Activated T-cell treated with anti-CD3 and anti-CD28 coated beads for 24 hours (primary cell): ENCODE measurements at places on chromosomes 1 and 21.

DNA sequence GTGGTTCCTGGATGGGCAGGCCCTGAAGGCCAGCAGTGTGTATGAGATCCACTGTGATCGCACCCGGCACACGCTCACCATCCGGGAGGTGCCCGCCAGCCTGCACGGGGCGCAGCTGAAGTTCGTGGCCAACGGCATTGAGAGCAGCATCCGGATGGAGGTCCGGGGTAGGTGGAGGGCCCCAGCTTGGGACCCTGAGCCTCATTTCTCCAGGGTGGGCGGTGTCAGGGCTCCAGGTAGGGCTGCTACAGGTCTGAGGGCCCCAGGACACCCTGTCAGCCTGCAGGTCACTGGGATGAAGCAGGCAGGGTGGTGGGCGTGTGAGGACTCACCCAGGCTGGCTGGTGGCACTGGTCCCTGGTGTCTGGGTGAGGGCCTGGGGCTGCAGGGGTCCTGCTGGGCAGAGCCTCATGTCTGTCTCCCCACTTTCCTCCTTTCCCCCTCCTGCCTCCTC lies 7.8 kb downstream of the OBSCN start:
- no peak for DNase-seq

DNA sequence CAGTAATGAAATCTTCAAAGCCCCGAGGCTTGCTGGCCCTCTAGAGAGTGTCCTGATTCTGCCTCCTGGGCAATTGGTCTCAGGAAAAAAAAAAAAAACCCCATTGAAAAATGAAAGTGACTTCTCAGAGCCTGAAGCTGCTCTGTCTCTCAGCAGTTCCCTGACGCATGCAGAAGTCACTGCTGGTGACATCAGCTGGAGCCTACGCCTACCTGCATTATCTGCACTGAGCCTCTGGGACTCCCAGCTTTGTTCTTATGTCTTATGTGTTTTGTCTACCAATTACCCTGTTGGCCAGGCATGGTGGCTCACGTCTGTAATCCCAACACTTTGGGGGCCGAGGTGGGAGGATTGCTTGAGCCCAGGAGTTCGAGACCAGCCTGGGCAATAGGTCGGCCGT lies 10.1 kb upstream of the SLC25A33 start:
- DNase-seq, result no peak

GRCh38 chr1:19976317-19977003 lies 3.0 kb downstream of the PLA2G2A start:
- DNase-seq, result no peak

GRCh38 chr1:39387452-39387851 lies 104.0 kb upstream of the BMP8A start:
- no peak for DNase-seq

- DNase-seq, result no peak
Measured at GRCh38 chr1:4637616-4638344, 16.6 kb upstream of the AJAP1 start.

GRCh38 chr1:221777431-221778072 lies 35.7 kb upstream of the DUSP10 start:
- peak; percentile 45 for DNase-seq

DNA sequence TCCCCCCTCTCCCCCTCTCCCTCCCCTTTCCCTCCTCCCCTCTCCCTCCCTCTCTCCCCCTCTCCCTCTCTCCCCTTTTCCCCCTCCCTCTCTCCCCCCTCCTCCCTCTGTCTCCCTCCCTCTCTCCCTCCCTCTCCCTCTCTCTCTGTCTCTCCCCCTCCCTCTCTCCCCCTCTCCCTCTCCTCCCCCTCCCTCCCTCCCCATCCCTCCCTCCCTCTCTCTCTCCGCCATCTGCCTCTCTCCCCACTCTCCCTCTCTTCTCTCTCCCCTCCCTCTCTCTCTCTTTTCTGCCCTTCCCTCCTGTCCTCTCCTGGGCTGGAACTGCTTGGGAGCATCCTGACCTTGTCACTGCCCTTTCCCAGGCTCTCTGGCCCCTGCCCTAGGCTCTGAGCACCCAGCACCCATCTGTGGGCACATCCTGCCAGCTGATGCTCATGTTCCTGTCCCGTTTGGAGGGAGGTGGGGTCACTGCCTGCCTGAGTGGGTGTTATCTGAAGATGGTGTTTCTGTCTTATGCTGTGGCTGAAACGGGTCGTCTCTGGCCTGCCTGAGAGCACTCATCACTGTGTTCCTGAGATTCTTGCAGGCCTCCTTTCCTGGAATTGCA lies 10.8 kb downstream of the FTCD start:
- no peak for DNase-seq

DNA sequence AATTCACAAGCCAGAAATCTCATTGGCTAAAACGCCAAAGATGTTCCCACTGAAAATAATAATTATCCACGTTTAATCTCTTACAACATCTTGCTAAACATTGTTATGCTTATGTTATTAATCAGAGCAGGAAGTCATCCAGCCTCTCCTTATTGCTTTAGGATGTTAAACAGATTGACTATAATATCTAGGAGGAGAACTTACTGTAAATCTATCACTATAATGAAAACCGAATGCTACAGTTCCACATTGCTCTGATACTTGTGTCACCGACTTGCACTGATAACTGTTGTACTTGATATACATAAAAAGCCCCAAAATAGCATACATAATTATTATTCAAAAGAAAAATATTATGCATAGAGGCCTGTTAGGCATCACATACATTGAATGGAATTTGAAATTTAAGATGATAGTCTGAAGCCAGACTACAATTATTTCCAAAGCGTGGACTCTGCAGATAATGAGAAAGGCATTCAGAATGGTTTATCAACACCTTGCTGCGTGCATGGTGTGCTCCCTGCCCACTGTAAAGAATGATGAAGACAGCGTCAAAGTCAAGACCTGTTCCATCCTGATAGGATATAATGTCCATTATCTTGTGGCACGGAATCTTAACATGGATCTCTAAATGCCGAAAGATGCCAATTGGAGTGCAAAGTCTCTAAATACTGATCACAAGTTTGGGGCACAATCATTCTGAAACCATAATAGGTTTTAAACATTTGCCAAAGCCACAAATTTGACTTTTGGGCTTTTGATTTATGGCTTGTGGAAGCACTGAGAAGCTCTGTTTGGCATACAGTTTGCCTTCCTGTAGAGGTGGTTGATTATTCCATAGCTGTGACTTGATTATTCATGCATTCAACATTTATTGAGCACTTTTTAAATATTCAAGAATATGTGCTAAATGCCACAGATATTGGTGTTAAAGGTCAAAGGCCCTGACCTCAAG lies 71.3 kb downstream of the CRB1 start:
- DNase-seq, result no peak

GRCh38 chr1:19461220-19461554 lies 24.2 kb downstream of the CAPZB start:
- no peak for DNase-seq

DNA sequence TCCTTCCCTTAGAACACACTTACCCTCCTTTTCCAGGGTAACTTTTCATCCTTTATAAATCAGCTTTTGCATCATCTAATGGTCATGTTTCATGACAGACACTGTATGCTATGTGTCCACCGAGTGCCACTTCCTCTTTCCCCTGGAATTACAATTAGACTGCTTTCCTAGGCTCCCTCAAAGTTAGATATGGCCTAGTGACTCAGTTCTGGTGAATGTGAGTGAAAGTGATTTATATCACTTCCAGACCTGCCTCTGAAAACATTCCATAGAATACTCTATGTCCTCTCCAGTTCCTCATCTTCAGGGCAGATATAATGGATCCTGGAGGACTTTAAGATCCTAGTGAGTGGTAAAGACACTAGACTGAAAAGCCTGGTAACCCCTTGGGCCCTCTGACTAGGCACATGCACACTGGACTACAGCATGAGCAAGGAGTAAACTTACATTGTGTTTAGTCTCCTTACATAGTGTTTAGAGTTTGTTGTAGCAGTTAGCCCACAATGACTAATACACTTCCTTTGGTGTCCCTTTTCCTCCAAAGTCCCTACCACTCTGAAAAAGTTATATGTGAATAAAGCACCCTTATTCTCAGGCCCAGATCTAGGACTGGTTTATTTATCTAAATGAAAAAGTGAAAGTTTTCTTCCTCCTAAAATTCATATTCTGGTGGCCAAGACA lies 59.3 kb downstream of the GPR88 start:
- no peak for DNase-seq

DNA sequence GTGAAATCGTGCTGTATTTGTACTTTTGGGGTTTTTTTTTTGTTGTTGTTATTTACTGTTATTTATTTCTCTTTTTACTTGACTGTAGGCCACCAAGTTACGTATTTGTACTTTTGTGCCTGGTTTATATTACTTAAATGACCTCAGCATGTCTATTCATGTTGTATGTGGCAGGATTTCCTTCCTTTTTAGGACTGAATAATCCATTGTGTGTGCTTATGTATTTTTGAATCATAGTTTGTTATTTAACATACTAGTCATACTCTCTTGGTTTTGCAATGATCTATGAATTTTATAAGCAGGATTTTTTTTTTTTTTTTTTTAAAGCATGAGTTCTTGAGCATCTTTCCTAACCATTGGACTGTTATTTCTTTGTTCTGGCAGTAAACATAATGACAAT lies 51.2 kb downstream of the RNF2 start:
- DNase-seq, result no peak

DNA sequence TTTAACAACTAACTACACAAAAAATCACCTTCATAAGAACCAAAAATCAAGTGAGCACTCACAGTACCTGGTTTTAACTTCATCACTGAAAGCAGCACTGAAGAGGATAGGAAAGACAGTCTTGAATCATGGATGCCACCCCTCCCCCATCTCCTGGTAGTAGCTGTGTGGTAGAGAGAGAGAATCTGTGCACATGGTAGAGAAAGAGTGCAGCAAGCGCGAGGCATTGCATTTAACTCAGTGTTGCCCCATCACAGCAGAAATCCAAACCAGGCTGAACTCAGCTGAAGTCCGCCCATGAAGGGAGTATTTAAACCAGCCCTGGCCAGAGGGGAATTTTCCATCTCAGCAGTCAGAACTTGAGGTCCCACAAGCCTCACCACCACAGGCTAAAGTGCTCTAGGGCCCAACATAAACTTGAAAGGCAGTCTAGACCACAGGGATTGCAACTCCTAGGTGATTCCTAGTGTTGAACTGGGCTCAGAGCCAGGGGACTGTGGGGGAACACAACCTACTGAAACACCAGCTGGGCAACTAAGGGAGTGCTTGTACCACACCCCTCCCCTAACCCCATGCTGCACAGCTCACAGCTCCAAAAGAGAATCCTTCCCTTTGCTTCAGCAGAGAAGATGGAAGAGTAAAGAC lies 38.4 kb downstream of the VAV3 start:
- no peak for DNase-seq

DNA sequence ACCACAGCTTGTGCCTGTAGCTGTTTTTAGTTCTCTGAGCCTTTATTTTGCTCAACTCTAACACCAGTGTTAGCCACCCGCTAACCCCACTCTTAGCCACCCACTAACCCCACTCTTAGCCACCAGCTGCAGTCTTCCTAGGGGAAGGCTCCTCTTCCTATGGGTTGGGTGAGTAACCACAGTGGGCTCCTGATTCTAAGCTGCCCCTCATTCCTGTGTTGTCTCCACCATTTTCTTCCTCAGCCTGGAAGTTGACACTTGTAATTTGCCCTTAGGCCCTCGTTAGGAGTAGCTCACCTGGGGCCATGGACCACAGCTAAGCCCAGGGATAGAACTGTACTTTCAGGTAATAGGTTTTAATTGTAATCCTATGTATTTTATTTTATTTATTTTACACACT lies 782.9 kb upstream of the TPTE start:
- DNase-seq, result no peak

DNA sequence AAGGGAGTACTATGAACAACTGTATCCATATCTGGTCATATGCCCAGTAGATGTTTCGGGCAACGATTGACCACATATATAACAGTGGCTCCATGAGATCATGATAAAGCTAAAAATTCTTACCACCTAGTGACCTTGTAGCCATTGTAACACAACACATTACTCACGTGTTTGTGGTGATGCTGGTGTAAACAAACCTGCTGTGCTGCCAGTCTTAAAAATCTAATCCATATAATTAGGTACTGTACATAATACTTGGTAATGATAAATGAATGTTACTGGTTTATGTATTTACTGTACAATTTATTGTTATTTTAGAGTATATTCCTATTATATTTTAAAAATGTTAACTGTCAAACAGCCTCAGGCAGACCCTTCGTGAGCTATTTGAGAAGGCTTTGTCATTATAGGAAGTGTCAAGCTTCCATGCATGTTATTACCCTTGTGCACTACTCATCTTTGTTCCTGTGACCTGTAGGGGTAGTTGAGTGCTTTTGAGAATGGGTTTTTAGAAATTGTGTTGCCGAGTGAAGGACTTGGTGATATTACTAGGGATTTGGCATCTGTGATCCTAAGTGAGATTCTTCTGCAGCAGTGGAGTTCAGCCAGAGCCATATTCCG lies 23.6 kb downstream of the DIP2A start:
- no peak for DNase-seq
